Activated CD4-positive, alpha-beta T cell treated with anti-CD3 and anti-CD28 coated beads for 1 hour (primary cell): ENCODE measurements at places on chromosomes 5 and 9.

GRCh38 chr9:32384364-32385151, at the start of gene ACO1:
Gene ACO1 (plus strand): TSS chr9:32384643. CDS start chr9:32405507, 20,864 bp downstream.
- peak; percentile 77 for DNase-seq

- DNase-seq, result no peak
Observed at GRCh38 chr5:135289651-135290050, 109.4 kb downstream of the MACROH2A1 start.

GRCh38 chr9:110526426-110526825, 53.1 kb downstream of the SVEP1 start:
- no peak for DNase-seq

GRCh38 chr9:132694144-132694543, 23.9 kb downstream of the GTF3C4 start:
- DNase-seq, result no peak

DNA sequence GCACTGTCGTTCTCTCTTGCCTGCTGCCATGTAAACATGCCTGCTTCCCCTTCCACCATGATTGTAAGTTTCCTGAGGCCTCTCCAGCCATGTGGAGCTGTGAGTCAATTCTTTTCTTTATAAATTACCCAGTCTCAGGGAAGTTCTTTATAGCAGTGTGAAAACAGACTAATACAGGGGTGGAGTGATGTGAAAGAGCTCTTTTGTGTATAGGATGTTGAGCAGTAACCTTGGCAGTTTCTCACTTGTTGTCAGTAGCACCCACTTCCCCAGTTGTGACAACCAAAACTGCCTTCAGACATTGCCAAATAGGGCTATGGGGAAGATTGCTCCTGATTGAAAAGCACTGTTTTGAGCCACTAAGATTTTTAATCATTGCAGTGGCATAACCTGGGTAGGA, 552.2 kb upstream of the ZNF462 start:
- no peak for DNase-seq
